ENCODE measurements at places on chromosomes 4 and X. TPM values are rescaled to one million over a fixed set of nuclear protein-coding genes. Genes with fewer than 3 reads are reported as not detected.

GRCh38 chr4:171742436-171742835, 70.8 kb upstream of the GALNTL6 start:
- H3K4me1 ChIP-seq: no peaks in the 10 kb centered on the region
- H3K27me3 ChIP-seq: no peaks in the 10 kb centered on the region
- DNase-seq: no peak
- no peak overlapping the region for H3K4me3 ChIP-seq

GRCh38 chr4:153987291-153987690, 198.4 kb upstream of the SFRP2 start:
- H3K27me3 ChIP-seq: no peaks in the 10 kb centered on the region
- no peak overlapping the region for H3K27ac ChIP-seq
- DNase-seq: no peak
- no peak overlapping the region for H3K4me3 ChIP-seq

GRCh38 chrX:41923978-41924683, 777 bp upstream of the CASK start:
- peak overlapping the region; percentile 68 for H3K4me3 ChIP-seq
- H3K36me3 ChIP-seq: no peaks in the 10 kb centered on the region
- no peaks in the 10 kb centered on the region for H3K4me1 ChIP-seq
- H3K27me3 ChIP-seq: no peaks in the 10 kb centered on the region
- DNase-seq: peak; percentile 23

- H3K4me3 ChIP-seq: no peak overlapping the region
- DNase-seq: no peak
- no peaks in the 10 kb centered on the region for H3K4me1 ChIP-seq
- H3K36me3 ChIP-seq: no peaks in the 10 kb centered on the region
- no peak overlapping the region for H3K27ac ChIP-seq
These were observed 914.9 kb upstream of the PCDH7 start for GRCh38 chr4:29805245-29805644.

Gene F8A3
- 11.2 TPM for total RNA-seq

- DNase-seq: no peak
- no peak overlapping the region for H3K4me3 ChIP-seq
- no peak overlapping the region for H3K27ac ChIP-seq
- no peaks in the 10 kb centered on the region for H3K4me1 ChIP-seq
These were observed 8.5 kb upstream of the GPR50 start for GRCh38 chrX:151167791-151168345.

- no peak overlapping the region for H3K27ac ChIP-seq
- H3K36me3 ChIP-seq: no peaks in the 10 kb centered on the region
- DNase-seq: no peak
- no peaks in the 10 kb centered on the region for H3K27me3 ChIP-seq
- H3K4me3 ChIP-seq: no peak overlapping the region
These were observed 159.3 kb upstream of the LCORL start for GRCh38 chr4:18180892-18181291.

DNA sequence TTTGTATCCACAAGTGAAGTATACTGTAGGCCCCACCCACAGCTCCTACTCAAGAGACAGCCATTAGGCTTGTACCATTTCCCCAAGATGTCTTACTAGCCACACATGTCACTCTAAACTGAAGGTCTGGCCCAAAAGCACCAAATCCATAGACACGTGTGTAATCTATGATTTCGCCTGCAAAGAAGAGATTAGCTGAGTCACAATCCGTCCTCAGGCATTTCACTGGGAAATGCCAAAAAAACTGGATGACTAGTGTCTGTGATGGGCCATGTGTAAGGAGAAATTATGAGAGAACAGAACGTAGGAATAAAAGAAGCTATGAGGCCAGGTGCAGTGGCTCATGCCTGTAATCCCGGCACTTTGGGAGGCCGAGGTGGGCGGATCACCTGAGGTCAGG, 21.9 kb upstream of the RP2 start:
- H3K4me1 ChIP-seq: no peaks in the 10 kb centered on the region
- no peaks in the 10 kb centered on the region for H3K27me3 ChIP-seq
- H3K27ac ChIP-seq: no peak overlapping the region

DNA sequence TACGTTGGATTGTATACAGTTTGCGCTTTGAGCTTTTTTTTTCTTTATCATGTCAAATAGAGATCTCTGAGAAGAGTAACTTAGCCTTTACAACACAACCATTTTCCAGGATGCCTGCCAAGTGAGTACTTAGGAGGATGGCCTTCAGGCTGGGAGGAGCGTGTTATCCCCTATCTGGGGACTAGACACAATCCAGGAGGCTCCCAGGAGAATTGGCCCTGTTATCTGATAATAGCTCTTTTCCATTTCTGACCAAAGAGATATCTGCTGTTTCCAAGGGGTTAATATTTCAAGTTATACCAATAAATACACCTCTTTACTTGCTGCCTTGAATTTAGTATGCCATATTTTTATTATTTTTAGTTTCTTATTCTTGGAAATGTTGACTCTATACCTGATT, 169.5 kb upstream of the SMARCAD1 start:
- H3K27ac ChIP-seq: no peak overlapping the region
- no peak for DNase-seq
- H3K4me3 ChIP-seq: no peak overlapping the region
- no peaks in the 10 kb centered on the region for H3K4me1 ChIP-seq

- no peaks in the 10 kb centered on the region for H3K36me3 ChIP-seq
- H3K4me1 ChIP-seq: no peaks in the 10 kb centered on the region
- no peak overlapping the region for H3K27ac ChIP-seq
- H3K4me3 ChIP-seq: no peak overlapping the region
- H3K27me3 ChIP-seq: peaks cover 8% of the 10 kb centered on the region
These were observed 25.4 kb downstream of the CFAP299 start for GRCh38 chr4:80360900-80361299.

Gene GRID2
- not detected for total RNA-seq

- H3K4me1 ChIP-seq: no peaks in the 10 kb centered on the region
- H3K27me3 ChIP-seq: no peaks in the 10 kb centered on the region
- no peaks in the 10 kb centered on the region for H3K36me3 ChIP-seq
- DNase-seq: no peak
- no peak overlapping the region for H3K27ac ChIP-seq
These were observed 118.0 kb upstream of the EDNRA start for GRCh38 chr4:147362938-147363337.

Gene TLR3
- 0.33 TPM for total RNA-seq

- DNase-seq: no peak
- H3K27me3 ChIP-seq: no peaks in the 10 kb centered on the region
- no peak within 1 kb of the TSS for H3K4me3 ChIP-seq
- H3K36me3 ChIP-seq: no peaks in the 10 kb centered on the region
- no peak within 1 kb of the TSS for H3K27ac ChIP-seq
These were observed at the start of gene TLR7 for GRCh38 chrX:12866451-12867377. TLR7 (plus strand) TSS chrX:12867072; CDS start chrX:12867579, 507 bp downstream.

Gene GNRHR
- total RNA-seq: not detected

GRCh38 chrX:153973127-153974002, 811 bp downstream of the TMEM187 start:
- H3K36me3 ChIP-seq: no peaks in the 10 kb centered on the region
- DNase-seq: no peak

Gene ELOVL6
- 4.3 TPM for total RNA-seq

DNA sequence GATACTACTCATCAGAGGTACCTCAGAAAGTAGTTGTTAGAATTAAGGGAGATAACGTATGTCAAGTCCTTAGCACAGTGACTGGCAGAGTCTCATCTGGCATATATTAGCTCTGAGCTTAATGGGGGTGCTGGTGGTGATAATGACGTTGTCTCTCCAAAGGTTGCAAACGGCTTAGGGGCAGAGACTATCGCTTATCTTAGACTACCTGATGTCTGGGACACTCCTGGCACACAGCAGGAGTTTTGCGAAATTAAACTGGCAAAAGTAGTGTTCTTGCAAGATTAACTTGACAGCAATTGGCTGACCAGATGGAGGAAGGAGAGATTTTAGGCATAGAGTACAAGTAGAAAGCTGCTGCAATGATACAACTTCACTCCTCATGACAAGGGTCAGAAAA, 300.1 kb upstream of the FTHL17 start:
- no peaks in the 10 kb centered on the region for H3K36me3 ChIP-seq
- DNase-seq: no peak
- no peaks in the 10 kb centered on the region for H3K27me3 ChIP-seq
- no peak overlapping the region for H3K4me3 ChIP-seq
- no peaks in the 10 kb centered on the region for H3K4me1 ChIP-seq

Gene RPA4
- total RNA-seq: 0.18 TPM

DNA sequence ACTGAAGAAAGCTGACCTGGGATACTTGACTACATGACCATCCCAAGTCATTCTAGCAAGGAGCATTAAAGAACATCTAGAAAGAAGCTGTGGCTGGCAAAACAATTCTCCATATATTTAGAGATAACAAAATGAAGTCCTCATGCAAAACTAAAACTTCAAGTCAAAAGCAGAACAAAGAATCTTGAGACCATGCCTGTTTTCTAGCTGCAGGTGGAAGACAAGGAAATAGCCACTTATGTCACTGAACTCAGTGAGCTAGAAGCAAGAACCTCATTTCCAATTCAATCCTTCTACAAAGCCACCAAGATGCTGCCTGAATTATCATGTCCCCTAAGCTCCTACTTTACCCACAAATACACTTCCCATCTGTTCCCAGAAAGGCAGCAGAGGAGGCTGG, 13.8 kb downstream of the USP46 start:
- no peak overlapping the region for H3K4me3 ChIP-seq
- no peaks in the 10 kb centered on the region for H3K4me1 ChIP-seq
- no peak for DNase-seq
- no peak overlapping the region for H3K27ac ChIP-seq
- no peaks in the 10 kb centered on the region for H3K36me3 ChIP-seq

DNA sequence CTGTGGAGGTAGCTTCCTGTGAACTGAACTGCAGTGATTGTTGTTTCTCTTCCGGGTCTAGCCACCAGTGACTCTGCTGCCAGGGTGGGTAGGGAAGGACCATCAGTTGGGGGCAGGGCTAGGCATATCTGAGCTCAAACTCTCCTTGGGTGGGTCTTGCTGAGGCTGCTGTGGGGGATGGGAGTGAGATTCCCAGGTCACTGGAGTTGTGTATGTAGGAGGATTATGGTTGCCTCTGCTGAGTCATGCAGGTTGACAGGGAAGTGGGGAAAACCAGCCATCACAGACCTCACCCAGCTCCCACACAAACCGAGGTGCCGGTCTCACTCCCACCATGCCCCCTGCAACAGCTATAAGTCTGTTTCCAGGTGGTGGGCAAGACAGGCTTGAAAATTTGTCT, 1937.8 kb downstream of the PCDH7 start:
- no peak for DNase-seq
- H3K4me3 ChIP-seq: no peak overlapping the region
- H3K27ac ChIP-seq: no peak overlapping the region
- no peaks in the 10 kb centered on the region for H3K27me3 ChIP-seq

GRCh38 chr4:53929955-53930798, 134.2 kb downstream of the CHIC2 start:
- H3K27ac ChIP-seq: no peak overlapping the region
- peak; percentile 44 for DNase-seq
- H3K27me3 ChIP-seq: no peaks in the 10 kb centered on the region
- no peaks in the 10 kb centered on the region for H3K4me1 ChIP-seq
- no peaks in the 10 kb centered on the region for H3K36me3 ChIP-seq

GRCh38 chrX:151596282-151596681, 32.8 kb downstream of the PASD1 start:
- no peak overlapping the region for H3K4me3 ChIP-seq
- no peaks in the 10 kb centered on the region for H3K4me1 ChIP-seq
- H3K27me3 ChIP-seq: no peaks in the 10 kb centered on the region
- no peak for DNase-seq
- no peaks in the 10 kb centered on the region for H3K36me3 ChIP-seq
- H3K27ac ChIP-seq: no peak overlapping the region

DNA sequence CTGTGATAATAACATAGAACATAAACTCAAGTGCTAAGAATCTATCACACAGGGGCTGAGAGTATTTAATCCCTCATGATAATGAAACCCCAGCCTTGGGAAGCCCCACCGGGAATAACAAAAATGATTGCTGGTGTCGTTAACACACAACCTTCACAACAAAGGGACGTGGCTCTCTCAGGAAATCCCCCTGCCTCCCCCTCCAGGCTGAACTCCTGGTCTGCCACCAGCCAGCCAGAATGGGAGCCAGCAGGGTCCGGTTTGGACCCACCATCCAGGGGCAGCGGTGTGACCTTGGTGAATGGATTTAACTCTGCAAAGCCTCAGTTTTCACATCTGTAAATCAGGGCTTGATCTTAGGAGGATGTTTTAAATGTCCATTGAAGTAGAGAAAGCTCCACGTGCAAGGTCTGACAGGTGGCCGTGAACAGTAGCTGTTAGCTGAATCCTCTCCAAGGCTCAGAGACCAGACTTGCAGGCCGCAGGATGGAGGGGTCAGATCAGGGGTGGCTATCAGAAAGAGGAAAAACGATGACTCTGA, 46.5 kb downstream of the ABLIM2 start:
- H3K27me3 ChIP-seq: no peaks in the 10 kb centered on the region
- no peaks in the 10 kb centered on the region for H3K36me3 ChIP-seq
- H3K4me1 ChIP-seq: peaks cover 10% of the 10 kb centered on the region
- H3K27ac ChIP-seq: no peak overlapping the region
- no peak for DNase-seq

Gene TMSB15C
- 2.1 TPM for total RNA-seq

GRCh38 chrX:132127743-132128142, at the start of gene FRMD7:
FRMD7 (minus strand) TSS chrX:132128020; CDS start chrX:132127844, 176 bp downstream.
- no peak within 1 kb of the TSS for H3K4me3 ChIP-seq
- no peak for DNase-seq

GRCh38 chrX:77622672-77623071, 163.3 kb downstream of the ATRX start:
- no peaks in the 10 kb centered on the region for H3K36me3 ChIP-seq
- no peak for DNase-seq
- H3K4me3 ChIP-seq: no peak overlapping the region
- H3K27ac ChIP-seq: no peak overlapping the region
- no peaks in the 10 kb centered on the region for H3K27me3 ChIP-seq

DNA sequence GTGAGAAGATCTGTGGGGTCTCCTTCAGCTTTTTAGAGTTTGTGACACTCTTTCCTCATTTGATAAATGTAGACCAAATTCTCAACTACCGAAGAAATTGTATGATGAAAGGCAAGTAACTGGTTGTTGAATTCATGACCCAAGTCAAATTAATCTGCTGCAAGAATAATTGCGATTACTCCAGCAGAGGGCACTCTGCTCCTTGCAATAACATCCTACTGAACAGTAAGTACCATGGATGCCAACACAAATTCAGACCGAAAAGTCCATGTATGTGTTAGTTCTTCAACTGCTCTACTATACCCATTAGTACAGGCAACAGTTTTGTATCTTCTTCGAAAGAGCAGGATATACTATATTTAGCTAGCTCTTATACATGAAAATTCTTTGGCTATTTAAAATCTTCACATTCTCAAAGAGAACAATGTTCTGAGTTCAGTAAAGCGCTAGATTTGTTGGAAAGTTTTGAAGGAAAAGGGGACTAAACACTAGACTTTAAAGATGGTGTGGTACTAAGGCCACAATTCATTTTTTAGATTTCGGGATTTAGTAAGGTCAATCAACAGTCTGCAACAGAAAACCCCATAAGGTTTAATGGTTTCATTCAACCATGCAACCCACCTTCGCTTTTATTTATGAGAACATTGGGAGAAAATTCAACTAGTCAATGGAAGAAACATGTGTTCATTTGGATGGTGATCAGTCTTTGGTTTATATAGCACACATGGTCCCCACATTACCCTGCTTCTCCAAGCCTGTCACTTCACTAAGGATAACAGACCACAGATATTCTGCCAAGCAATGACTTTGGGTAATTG, 105.4 kb upstream of the TBC1D9 start:
- H3K4me3 ChIP-seq: no peak overlapping the region
- DNase-seq: no peak
- no peaks in the 10 kb centered on the region for H3K27me3 ChIP-seq
- no peaks in the 10 kb centered on the region for H3K4me1 ChIP-seq
- no peaks in the 10 kb centered on the region for H3K36me3 ChIP-seq

- no peaks in the 10 kb centered on the region for H3K27me3 ChIP-seq
- H3K4me3 ChIP-seq: no peak overlapping the region
- no peak for DNase-seq
- H3K4me1 ChIP-seq: no peaks in the 10 kb centered on the region
- peaks cover 3% of the 10 kb centered on the region for H3K36me3 ChIP-seq
- no peak overlapping the region for H3K27ac ChIP-seq
These were observed 9.5 kb downstream of the ETFDH start for GRCh38 chr4:158681629-158682028.

Gene NXF2
- total RNA-seq: not detected

Gene ARR3
- total RNA-seq: not detected

Data from CD8-positive, alpha-beta memory T cell (primary cell).